ENCODE measurements at places on chromosomes 3 and 15.

GRCh38 chr15:71334873-71335272 lies 219.6 kb downstream of the THSD4 start:
- DNase-seq = no peak

DNA sequence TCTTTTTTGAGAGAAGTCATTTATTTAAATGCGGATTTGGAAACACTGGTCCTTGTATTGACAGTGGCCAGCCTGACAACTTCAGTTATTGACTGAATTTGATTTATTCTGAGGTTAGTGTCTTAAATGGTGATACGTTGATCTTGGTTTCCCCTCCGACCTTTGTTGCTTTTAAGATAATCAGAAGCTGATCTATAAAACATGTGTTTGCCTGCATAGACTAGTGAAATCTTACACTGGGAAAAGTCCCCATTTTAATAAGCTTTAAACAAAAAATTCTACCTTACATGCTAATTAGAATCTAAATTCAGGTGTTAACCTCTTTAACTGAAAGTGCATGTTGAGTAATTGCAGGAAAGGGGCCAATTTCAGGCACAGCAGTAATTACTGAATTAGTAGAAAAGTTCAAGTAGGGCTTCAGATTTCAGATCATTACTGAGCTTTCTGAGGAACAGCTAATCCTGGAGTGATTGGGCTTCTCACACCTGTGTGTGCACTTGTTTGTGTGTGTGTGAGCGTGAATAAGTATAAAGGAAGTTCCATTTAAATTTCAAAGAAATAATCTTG lies 221.4 kb downstream of the SOX2 start:
- no peak for DNase-seq

- DNase-seq = no peak
Observed at GRCh38 chr3:195450731-195451229, 8.0 kb upstream of the ACAP2 start.

- peak; percentile 2 for DNase-seq
Observed at GRCh38 chr3:151439652-151440125, 21.2 kb downstream of the IGSF10 start.

- DNase-seq = no peak
Observed at GRCh38 chr15:48963524-48964113, at the start of gene SHC4. TSS of gene SHC4 (minus strand) at chr15:48963919. CDS start at chr15:48963015, 904 bp downstream.

GRCh38 chr3:5059782-5060181 lies 62.3 kb upstream of the ARL8B start:
- no peak for DNase-seq

GRCh38 chr15:65081270-65081669 lies 4.7 kb downstream of the KBTBD13 start:
- DNase-seq = no peak

DNA sequence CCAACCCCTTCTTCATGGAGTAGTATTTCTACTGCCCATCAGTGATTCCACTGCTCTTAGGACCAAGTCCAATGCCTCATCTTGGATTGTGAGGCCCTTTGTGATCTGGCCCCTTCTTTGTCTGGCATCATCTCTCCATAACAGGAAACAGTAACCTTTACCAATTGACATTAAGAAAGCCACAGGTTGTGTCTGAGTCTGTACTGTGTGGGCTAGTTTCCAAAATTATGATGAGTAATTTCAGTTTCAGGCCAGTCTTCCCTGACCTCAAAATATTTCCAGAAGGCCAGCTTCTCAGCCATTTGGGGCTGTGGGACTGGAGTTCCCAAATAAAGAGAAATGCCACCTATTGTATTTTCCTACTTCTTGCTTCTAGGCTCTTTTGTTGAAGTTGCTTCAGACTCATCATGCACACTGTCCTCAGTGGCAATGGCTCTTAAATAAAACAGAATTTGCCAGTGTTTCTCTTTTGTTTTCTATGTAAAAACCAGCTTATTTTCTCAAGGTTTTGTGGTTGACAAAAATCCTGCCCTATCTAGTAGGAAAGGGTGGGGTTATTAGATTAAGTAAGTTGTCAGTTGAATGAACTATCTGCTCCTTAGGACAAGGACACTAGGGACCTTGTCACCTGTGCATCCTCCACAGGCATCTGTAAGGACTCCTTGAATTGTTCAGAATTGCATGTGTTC lies 47.0 kb upstream of the ACKR4 start:
- no peak for DNase-seq

GRCh38 chr3:24521420-24522145 lies 26.9 kb upstream of the THRB start:
- DNase-seq = no peak

DNA sequence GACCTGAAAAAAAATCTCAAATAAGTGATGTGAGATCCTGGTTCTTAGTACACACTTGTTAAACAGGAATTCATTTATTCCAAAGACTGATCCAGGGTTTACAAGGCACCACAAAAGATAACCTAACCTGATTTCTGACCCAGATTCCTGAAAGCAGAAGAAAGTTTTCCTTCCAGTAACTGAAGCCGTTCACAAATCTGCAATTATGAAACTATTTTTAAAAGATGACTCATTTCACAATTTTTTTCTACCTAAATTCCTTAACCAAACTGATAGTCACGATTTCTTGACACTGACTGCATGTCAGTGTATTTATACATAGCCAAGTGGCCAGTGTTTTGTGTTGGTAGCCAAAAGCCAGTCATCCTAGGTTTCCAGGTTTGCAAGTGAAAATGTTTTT lies 17.1 kb downstream of the SLC9A9 start:
- no peak for DNase-seq

- no peak for DNase-seq
Observed at GRCh38 chr3:151909681-151910405, 36.4 kb downstream of the SUCNR1 start.

DNA sequence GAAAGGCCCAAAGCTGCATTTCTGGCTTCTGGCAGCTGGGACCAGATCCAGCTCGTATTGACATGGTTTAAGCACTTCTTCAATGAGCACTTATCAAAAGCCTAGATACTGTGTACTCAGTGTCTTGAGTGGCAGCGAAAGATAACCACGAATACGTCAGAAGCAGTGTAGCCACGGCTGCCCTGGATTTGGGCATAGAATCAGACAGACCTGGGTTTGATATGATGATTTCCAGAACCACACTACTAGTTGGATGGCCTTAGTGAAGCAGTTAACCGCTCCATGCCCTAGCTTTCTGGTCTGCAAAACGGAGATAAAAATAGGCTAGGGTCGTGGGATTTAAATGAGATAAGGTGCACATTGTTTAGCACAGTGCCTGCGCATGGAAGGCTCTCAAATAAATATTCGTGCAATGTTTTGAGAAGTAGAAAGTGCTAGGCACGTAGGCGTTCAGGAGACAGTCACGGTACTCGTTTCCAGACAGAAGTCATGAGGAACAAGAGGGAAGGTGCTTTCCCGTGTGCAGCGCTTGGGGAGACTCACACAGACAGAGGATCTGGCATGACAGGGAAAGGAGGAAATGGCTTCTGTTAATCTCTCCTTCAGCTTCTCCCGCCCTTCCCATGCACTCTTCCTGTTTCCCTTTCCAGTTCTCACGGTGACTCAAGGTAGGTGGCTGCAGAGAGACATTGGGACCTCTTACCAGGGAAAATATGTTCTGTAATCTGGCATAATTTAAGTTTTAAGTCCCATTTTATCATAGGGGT lies 70.3 kb downstream of the CCNL1 start:
- DNase-seq = no peak

DNA sequence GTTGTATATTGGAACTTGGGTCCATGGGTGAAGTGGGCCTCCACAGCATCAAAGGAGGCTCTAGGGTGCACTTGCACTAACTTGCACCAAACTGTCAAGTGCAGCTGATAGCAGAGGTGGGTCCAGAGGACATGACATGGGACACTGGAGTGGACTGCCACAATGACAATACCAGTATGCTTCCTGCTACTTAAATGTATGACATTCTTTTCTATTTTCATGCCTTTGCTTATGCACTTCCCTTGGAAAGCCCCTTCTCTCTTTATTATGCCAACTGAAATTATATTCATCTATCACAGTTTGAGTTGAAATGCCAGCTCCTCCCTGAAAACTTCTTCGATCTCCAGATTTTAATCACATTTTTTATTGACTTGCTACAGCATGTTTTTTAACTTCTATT lies 101.8 kb downstream of the CFAP20DC start:
- no peak for DNase-seq

GRCh38 chr3:34260271-34261000 lies 462.0 kb downstream of the PDCD6IP start:
- DNase-seq = peak; percentile 29

- no peak for DNase-seq
Observed at GRCh38 chr15:53224371-53224770, 434.2 kb upstream of the ONECUT1 start.

DNA sequence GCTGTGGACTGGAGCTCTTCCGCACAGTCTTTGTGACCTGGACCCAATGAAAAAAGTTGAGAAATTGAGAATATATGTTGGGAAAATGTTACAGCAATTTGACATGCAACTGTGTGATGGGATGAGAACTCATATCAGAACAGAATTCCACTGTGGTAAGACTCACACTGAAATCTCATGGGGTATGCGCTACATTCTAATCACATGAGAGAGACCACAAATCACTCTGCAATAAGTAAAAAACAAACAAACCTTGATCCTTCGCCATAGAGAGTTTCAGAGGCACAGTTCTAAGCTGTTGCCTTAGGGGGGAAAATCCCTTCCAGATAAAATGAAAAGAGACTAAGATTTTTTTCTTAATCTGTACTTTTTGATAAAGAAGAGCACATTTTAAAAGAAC lies 37.3 kb downstream of the LMCD1 start:
- no peak for DNase-seq

GRCh38 chr3:135806317-135806716 lies 159.2 kb upstream of the PPP2R3A start:
- DNase-seq = no peak

DNA sequence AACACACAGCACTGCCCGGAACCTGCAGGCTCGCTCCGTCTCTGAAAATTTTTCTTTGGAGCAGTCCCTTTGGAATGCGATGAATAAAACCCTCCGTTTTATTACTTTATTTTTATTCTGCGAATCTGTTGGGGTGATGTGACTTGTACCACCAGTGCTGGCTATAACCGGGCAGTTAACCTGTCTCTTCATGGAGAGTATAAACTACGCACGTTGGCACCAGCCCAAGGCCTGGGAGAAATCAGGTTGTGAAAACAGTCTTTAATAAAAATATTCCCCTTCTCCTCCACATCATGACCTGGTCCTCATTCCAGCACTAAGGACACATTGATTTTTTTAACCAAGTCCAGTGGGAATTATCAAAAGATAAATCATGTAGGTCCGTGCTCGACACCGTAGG lies 116.8 kb downstream of the WNT5A start:
- no peak for DNase-seq

GRCh38 chr3:167866331-167866730 lies 130.8 kb downstream of the SERPINI1 start:
- DNase-seq = no peak

DNA sequence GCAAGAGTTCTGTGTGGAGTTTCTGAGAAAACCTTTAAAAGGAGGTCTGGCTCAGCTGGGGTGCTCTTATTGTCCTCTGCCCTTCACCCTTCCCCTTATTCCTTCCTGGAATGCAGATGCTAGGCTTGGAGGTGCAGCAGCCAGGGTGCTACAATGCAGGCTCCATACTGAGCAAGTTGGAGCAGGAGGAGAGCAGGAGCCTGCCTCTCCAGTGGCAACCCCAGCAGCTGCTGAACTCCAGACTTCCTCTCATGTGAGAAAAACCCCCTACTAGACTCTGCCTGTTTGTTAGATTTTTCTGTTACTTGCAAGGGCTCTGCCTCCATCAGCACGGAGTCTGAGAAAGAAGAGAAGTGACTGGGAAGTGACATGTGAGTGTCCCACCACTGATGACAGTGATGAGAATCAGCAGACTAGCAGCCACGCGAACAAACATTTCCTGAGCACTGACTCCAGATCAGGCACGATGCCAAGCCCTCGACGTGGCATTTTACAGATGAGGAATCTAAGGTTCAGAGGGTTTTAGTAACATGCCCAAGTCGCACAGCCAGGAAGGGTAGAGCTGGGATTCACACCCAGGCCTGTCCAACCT lies 16.1 kb upstream of the RARRES1 start:
- no peak for DNase-seq

DNA sequence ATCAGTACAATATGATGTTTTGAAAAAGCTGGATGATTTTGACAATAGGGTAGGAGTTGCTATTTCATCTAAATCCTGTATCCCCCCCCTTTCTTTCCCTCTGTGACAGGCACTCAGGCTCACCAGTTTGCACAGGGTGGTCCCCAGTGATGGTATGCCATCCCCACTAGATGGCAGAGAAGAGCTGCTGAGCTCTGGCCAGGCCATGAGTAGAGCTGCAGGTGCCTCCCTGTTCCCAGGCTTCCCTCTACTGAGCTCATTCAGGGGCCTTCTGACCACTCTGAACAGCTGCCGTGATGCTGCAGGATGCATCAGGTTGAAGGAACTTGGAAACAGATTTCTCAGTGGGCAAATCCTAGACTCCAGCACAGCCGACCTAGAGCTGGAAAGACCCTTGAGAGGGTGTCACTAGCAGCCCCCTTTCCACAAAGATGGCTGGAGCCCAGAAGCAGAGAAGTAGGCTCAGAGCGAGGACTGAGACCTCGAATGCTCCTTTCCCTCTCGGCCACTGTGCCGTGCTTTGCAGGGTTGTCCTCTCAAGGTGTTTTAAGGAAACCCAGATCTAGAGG lies 45.1 kb downstream of the EFCAB12 start:
- DNase-seq = peak; percentile 11

DNA sequence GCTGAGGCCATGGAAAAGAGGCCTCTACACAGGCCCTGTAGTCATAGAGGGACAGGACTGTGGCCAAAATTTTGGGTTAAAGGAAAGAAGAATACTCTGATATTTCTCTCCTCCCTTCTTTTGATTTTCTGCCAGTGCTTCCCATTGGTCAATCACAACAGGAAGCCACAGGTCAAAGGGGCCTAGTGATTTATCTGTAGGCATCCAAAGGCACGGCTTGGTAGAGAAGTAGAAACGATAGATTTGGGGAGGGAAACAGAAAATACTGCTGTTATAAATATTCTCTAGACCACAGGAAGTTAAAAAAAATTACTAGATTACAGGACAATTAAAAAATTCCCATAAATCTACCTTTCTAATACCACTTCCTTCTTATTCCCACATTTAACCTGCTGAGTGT lies 1.7 kb upstream of the CCDC50 start:
- DNase-seq = no peak

- no peak for DNase-seq
Observed at GRCh38 chr3:155307183-155307582, 13.7 kb upstream of the STRIT1 start.

- no peak for DNase-seq
Observed at GRCh38 chr3:44227632-44228031, 14.1 kb upstream of the TOPAZ1 start.

DNA sequence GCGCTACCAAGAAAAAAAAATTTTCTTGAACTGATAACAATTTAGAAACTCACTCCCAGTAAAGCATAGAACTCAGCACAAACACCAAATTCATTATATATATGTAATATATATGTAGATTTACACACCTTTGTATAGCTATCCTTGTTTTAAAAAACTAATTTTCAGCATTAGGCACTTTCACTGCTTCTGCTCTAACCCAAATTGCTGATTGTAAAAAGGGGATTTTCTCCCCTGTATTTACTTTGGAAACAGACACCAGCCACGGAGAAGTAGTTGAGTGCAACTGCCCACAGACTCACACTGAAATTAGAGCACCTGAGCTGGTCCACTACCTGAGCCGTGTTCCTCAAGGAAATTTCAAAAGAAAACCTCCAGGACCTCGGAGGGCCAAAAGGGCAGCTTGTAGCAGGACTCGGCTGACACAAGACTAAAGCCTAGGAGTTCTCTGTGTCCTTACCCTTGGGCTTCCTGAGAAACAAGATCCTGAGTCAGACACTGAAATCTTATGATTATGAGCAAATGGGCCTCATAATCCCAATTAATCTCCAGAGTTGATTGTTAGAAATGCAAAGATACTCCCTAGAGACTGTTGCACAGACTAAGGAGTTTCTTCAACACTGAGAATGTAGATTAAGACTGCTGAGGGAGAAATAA lies 106.0 kb downstream of the TNIK start:
- no peak for DNase-seq

All from stimulated activated CD4-positive, alpha-beta T cell treated with anti-CD3 and anti-CD28 coated beads, TNF-alpha, amount 100 ng/mL, for 48 hours (primary cell).